ENCODE measurements at places on chromosomes 2 and 18.
A peak's percentile ranks its signal among the peaks of the same experiment; 100 is the strongest.

DNA sequence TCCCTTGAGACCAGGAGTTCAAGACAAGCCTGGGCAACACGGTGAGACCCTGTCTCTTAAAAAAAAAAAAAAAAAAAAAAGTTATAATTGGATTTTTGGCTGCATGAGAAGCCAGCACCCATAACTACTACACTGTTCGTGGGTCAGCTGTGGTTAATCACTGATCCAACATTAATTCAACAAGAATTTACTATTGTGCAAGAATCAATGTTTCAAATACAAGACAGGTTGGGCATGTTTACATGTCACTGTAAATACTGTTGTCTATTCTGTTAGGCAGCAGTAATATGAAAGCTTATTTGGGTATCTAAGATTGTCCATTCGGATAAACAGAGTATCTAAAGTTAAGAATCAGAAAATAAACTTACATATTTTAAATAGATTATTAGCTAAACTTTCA is 62.3 kb downstream of the ESCO1 start:
- no peak for DNase-seq

GRCh38 chr2:156511122-156511521 is 74.9 kb downstream of the GPD2 start:
- no peak for DNase-seq

- DNase-seq = no peak
Measured at GRCh38 chr2:233988581-233988980, 61.9 kb upstream of the SPP2 start.

GRCh38 chr18:77071711-77072292 is 60.8 kb downstream of the MBP start:
- no peak for DNase-seq

GRCh38 chr2:7057865-7058400 is 140.7 kb downstream of the RNF144A start:
- DNase-seq = no peak

- DNase-seq = no peak
Measured at GRCh38 chr2:105220604-105221003, 20.9 kb upstream of the GPR45 start.

GRCh38 chr2:75570948-75571729 is 10.4 kb upstream of the EVA1A start:
- peak; percentile 14 for DNase-seq

Data from Ammon's horn (tissue), 1 donor.